ENCODE measurements at places on chromosomes 3 and 15.

- no peak for DNase-seq
Measured at GRCh38 chr15:71510763-71511162, 299.6 kb upstream of the NR2E3 start.

DNA sequence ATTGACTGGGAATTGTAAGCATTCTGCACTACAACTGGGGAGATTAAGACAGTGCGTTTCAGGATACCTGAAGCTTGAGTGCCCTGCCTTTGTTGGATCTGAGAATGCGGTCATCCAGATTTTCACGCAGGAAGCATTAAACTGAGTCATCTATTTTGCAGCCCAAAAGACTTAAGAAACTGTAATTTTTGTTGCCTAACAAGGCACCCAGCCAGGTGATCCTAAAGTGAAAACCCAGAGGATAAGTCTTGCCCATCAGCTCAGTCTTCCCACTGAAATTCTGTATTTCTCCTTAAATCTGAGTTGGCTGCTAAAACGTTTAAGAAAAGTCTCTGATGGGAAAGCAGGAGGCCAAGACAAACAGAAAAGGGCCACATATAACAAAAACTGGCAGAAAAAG is 242.5 kb upstream of the TMCO5A start:
- DNase-seq = no peak

GRCh38 chr15:52037889-52038505 is 19.0 kb downstream of the MAPK6 start:
- DNase-seq = no peak

- DNase-seq = no peak
Measured at GRCh38 chr3:62951037-62951613, 75.9 kb upstream of the CADPS start.

GRCh38 chr3:110526777-110527727 is 544.6 kb upstream of the NECTIN3 start:
- DNase-seq = no peak

DNA sequence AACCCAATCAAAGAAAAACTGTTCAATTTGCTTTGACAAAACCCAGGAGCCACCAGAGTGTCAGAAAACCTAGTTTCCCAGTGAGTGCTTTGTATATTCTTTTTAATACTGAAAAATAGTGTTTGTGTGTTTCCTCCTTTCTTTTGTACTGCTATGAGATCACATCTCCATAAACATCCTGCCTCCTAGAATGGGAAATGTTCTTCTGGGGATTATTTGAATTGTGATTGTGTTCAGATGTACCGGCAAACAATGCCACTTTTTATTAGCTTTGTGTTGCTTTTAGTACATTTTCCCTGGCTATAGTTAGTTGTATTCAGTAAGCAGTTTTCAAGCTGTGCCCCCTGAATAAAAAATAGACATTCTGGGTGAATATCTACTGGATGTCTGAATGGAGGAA is 148.0 kb upstream of the NR2E3 start:
- DNase-seq = no peak

DNA sequence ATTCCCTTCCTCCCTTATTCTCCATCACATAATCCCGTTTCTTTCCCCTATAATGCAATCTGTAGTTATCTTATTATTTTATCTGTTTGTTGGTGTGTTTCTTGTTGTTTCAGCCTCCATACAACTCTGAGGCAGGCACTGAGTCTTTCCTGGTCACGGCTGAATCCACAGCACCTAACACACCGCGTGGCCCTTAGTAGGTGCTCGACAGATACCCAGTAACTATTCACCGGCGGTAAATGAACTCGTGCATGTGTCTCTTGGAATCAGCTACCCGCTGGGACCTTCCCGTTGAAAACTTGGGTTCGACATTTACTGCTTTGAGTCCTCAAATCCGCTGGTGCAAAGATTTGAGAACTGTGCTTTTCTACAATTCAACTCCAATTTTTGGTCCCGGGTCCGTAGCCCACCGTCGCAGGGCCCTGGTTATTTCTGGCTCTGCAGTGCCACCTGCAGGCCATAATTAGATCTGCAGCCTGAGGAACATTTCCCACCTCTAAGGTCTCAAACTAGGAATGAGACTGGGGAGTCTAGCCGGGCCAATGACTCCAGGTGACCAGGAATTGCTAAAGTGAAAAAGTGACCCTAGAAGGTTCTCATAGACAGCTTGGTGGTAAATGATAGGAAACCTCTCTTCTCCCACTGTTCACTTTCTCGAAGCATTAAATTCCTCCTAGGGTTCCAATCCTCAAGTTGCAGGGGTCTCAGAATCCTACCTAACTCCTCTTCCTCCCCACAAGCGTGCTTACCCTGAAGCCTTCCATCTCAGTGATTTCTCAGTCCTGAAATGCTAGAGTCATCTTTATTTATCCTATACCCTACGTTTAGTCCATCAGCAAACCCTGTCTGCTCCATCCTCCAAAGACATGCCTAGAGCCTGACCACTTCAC is 40.0 kb upstream of the TRH start:
- no peak for DNase-seq

- no peak for DNase-seq
Measured at GRCh38 chr3:16785465-16785864, 99.3 kb upstream of the PLCL2 start.

- DNase-seq = no peak
Measured at GRCh38 chr15:95832668-95833067, 497.8 kb upstream of the NR2F2 start.

DNA sequence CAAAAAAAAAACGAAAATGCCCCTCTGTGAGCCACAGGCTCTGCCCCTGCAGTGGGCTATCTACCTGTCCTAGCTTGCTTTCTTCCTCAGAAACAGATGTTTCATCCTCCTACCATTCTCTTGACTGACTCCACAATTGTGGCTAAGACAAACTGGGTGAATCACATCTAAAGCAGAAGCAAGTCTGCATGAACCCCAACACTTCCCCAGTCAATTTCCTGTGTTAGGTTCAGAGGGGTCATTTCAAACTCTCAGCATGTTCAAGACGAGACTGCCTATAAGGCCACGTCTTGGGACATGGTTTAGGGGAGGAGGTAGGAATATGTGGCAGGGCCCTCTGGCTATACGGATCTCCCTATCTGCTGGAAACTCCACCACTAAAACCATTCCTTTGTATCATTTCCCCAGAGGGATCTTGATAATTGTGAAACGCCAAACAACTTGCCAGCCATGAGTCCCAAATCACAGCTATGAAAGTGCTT is 28.6 kb upstream of the ANKDD1A start:
- DNase-seq = no peak

GRCh38 chr3:43286841-43287499 is 630 bp downstream of the SNRK start:
- DNase-seq = no peak

GRCh38 chr15:60704129-60704528 is 225.2 kb upstream of the ICE2 start:
- no peak for DNase-seq

DNA sequence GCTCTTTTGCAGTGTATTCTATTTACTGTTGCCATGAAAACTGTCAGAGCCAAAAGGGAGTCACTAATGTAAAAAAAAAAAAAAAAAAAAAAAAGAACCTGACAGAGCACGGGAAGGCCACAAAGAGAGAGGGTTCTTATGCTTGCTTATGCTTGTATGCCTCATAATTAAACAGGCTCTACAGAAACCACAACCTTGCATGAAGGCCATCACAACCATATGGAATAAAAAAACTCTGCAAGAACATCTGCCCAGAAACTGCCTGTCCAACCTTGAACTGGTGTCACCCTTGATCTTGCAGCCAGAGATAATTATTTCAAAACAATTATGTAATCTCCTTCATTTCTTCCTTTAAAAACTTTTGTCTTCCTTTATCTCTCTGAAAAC is 50.1 kb downstream of the CFAP20DC start:
- no peak for DNase-seq

- DNase-seq = no peak
Measured at GRCh38 chr15:70447928-70448698, 315.2 kb downstream of the UACA start.

GRCh38 chr15:84911879-84912660 is 27.6 kb downstream of the SLC28A1 start:
- no peak for DNase-seq

GRCh38 chr3:87987952-87988351 is 70.9 kb downstream of the CGGBP1 start:
- no peak for DNase-seq

GRCh38 chr3:113498221-113499005 is 16.5 kb downstream of the SPICE1 start:
- DNase-seq = no peak

DNA sequence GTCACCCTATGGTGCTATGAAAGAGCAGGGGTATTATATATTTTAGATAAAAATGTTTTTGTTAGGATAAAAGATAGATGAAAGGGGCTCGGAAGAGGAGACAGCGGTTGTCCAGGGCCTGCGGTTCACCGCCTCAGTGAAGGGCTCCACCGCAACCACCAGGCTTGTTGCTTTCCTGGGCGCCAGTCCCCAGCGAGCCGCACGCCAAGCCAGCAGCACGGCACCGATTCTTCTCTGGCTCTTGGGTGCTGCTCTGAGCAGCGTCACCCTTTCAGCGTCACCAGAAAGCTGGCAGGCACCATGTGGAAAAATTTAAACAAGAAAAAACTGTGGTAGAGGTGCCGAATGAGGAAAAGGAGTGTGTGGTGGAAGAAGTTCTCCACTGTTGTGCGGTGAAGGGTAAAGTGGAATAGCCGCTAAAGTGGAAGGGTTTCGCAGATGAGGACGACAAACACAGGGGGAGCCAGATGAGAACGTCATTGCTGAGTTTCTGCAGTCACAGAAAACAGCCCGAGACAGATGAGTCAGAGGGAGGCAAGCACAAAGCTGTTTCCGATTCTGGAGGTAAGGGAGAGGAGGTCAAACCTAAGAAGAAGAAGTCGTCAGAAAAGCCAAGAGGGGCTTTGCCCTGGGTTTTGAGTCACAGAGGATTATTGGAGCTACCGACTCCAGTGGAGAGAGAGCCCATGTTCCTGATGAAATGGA is 569.2 kb downstream of the ZBBX start:
- DNase-seq = no peak

GRCh38 chr3:53744351-53744750 is 101.9 kb downstream of the CHDH start:
- no peak for DNase-seq

- DNase-seq = no peak
Measured at GRCh38 chr15:70274255-70274880, 176.7 kb upstream of the TLE3 start.

- no peak for DNase-seq
Measured at GRCh38 chr3:49807431-49808114, 4.5 kb downstream of the INKA1 start.

DNA sequence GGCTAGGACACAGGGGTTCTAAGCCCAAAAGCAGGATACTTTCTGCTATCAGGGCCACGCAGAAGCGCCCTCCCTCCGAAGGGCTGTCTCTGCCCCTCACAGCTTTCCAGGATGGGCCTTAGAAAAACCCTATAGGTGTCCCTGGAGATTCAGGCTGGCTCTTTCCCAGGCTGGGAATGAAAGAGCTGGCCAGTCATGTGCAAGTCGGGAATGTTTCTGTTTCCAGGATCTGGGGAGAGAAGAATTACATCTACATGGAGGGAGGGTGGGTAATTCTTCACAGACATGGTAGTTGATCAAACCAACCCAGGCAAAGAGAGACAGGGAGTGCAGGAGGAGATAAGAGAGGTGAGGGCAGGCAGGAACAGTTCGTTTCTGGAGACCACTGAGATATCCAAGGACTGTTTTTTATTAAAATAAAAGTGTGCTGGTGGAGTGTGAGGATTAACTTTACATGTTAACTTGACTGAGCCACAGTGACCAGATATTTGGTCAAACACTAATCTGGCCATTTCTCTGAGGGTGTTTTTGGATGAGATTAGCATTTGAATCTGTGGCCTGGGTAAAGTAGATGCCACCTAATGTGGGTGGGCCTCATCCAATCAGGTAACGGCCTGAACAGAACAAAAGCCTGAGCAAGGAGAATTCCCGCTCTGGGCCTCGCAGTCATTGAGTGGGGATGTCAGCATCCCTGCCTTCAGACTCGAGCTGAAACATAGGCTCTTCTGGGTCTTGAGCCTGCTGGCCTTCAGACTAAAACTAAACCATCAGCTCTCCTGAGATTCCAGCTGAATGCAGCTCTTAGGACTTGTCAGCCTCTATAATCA is 15.3 kb downstream of the NUP210 start:
- DNase-seq = no peak

DNA sequence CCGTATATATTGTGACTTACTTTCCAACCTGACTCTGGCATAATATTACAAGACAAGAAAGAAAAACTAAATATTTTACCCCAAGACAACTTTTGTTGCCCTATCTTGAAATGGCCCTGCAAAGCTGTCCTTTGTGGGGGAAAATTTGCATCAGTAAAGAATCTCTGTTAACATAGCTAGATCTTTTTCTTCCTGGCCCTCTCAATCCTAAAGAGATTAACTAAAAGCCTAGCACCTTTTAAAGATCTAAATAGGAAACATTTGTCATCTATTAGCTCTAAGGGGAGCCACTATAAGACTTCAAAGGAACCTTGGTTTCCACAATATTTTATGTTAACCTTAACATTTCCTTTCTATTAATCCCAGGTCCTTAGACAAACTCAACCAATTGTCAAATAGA is 199.0 kb upstream of the SLITRK3 start:
- DNase-seq = no peak

DNA sequence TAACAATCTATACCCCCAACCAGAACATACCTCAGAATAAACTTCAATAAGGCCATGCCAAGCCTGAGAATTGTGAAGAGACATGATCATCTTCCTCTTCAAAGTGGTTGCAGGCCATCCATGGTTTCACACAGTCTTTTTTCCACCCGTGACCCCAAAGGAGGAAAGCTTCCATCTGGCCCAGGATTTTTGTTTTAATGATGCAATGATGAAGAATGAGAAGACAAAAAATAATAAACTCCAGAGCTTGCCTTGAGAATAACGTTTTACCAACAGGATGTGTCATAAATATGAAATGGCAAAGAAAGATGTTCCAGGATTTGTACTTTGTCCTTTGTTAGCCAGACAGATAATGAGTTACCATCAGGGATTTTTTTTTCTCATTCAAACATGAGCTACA is 201.9 kb downstream of the WNT5A start:
- DNase-seq = no peak

DNA sequence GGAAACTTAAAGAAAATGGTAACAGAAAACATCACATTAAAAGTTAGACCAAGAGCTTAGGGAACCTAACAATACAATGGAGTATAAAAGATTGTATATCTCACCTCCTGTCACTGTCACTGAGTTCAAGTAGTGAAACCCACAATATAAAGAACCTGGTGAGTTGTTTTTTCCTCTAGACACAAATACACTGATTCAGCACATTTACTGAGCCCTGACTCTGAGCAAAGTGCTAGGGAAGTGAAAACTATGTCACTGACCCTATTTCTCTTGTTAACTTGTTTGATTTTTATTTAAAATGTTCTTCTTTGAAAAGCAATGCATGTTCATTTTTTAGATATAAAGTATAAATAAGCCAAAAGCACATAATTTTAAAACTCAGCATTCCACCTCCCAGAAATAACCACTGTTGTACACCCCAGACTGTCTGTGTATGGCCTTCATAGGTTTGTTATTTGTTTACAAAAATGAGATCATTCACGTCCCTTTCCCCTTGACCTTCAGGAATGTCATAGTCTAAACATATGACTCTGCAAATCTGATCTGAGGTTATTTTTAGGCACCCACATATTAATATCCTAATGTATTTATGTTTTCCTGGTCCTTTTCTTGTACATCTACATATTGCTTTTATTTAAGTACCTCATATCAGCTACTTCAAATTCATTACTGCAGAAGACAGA is 69.2 kb upstream of the CSTA start:
- no peak for DNase-seq

GRCh38 chr3:70557976-70558375 is 245.5 kb upstream of the MDFIC2 start:
- no peak for DNase-seq

GRCh38 chr15:29623116-29623639 is 199.1 kb downstream of the TJP1 start:
- DNase-seq = no peak

GRCh38 chr15:74454764-74455500 is 6.0 kb downstream of the UBL7 start:
- no peak for DNase-seq

Measured in activated CD4-positive, alpha-beta T cell treated with anti-CD3 and anti-CD28 coated beads, Interleukin-2, amount 50 U/mL, for 24 hours (primary cell).